ENCODE measurements at places on chromosomes 1 and 21.

- DNase-seq: no peak
These were observed 35.2 kb downstream of the SCYL3 start for GRCh38 chr1:169858467-169858866.

DNA sequence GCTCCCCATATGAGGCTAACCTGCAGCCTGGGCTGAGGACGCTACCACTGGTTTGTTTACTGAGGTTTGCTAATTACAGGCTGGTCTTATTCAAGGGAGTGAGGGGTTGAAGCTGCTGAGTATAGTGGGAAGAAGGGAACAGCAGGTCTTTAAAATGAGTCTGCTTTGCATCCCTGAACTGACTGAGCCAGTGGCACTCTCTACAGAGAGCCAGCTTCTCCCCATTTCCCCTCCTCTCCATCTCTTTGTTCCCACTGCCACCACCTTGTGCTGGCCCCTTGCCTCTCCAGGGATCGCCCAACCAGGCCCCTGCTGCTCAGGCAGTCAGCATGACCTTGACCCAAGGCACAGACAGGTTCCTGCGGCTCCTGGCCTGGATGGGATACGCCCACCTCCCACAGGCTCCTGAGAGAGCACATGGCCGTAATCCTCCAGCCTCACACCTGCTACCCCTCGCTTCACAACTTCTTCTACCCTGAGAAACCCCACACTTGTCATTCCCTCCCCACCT is 45.0 kb downstream of the IER5 start:
- DNase-seq: no peak

DNA sequence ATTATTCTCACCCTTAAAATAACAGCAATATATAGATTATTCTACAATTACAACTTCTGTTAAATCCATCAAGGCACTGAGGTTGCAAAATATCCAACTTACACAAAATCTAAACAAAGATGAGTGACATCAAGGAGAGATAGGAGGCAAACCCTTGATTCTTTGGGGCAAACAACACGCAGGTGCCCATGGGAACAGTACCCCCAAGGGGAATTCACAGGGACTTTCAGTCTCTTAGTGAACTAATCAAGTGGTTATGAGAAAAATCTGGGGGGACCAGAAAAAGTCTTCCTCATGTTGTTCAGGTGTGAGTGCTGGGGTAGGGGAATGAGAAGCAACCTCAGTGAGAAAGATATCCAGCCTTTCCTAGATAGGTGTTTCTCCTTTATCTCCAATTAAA is 1107.9 kb downstream of the PLA2G4A start:
- no peak for DNase-seq

GRCh38 chr1:95723346-95723745 is 489.3 kb downstream of the RWDD3 start:
- DNase-seq: no peak

- DNase-seq: peak; percentile 85
These were observed 45.1 kb downstream of the SLC2A1 start for GRCh38 chr1:42913426-42914091.

DNA sequence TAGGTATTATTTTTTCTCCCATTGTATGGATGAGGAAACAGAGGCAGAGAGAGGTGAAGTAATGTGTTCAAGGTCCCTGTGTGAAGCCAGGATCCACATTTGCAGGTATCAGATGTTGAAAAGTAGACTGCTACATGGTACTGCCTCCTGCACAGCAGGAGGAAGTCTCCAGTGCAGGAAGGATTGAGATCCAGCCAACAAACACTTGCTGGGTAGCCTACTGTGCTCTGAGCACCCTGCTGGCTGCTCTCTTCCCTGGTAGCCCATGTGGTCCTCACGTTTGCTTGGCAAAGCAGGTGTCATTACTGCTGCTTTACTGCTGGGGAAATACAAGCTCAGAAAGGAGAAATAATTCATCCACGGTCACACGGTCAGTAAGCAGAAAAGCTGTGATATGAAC is 21.3 kb upstream of the GRIK3 start:
- DNase-seq: no peak

DNA sequence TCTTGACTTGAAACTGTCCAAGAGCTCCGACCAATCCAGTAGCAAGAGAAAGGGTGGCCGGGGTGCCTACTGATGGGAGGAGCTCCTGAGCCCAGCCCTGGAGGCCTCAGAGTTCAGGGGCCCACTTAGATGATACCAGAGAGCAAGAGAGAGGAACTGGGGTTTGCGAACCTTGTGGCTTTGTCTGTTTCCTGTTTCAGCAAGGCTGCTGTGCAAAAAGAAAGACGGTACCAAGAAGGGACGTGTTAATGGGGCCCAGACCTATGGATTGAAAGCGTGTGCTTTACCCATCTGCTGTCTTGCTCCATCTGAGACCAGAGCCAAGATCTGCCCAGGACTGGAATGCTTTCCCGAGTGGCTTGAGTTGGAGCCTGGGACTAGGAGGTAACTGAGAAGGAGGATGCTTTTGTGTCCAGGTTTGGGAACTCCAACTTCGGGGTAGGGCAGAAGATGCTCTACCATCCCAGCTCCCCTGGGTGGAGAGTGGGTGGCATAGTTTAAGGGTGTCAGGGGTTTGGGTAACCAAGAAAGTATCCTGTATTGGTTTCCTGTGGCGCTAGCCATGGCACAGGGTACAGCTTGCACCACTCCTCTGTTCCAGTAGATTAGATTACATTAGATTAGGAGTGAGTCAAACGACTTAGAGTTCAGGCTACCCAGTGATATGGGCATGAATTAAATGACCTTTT is at the start of gene TRAF3IP3:
Gene TRAF3IP3 (plus strand): TSS at position 128 of the 689 bp plus-strand sequence. CDS start 3,987 bp downstream, outside the sequence.
- no peak for DNase-seq

DNA sequence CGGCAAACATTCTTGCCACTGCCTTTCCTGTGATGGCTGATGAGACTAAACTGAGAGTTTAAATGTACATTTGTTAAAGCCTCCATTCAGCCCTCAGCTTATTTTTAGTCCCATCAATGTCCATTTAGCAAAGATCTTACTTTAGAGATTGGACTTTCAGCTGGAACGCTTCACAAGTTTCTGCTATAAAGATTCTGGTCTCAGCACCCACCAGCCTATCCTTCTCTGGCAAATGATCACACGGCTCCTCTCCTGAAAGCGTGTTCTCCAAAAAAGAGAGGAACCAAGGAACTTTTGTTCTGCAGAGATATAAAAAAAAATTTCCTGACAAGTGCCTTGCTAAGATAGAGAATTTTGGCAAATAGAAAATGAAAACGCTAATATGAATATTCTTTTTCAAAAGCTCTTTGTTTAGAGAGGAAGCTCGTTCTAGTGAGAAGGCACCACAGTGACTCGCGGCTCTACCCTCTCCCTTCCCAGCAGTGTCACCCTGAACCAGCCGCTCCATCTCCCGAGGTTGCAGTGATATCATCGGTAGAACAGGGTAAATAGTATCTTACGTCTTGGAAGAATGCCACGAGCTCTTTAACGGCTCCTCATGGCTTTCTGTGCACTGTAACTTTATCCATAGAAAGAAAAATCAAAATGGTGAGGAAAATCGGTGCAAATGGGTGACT is 200.2 kb downstream of the APP start:
- DNase-seq: no peak

GRCh38 chr1:158833264-158833663 is 2.1 kb downstream of the MNDA start:
- DNase-seq: no peak

- DNase-seq: no peak
These were observed 38.8 kb downstream of the XCL2 start for GRCh38 chr1:168505006-168505405.

DNA sequence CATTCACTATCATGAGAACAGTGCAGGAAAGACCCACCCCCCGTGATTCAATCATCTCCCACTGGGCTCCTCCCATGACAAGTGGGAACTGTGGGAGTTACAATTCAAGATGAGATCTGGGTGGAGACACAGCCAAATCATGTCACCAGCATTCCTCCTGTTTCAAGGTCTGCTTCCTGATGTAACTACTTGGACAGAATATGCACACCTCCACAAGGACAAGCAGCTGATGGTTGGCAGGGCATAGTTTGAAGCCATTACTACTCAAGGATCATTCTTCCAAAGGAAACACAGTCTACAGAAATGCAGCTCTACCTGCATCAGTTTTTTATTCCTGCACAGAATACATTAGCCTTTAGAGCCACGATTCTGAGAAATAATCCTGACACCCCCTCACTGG is 28.5 kb upstream of the RNF2 start:
- DNase-seq: no peak

GRCh38 chr1:117084231-117084630 is 24.1 kb downstream of the TTF2 start:
- DNase-seq: no peak

DNA sequence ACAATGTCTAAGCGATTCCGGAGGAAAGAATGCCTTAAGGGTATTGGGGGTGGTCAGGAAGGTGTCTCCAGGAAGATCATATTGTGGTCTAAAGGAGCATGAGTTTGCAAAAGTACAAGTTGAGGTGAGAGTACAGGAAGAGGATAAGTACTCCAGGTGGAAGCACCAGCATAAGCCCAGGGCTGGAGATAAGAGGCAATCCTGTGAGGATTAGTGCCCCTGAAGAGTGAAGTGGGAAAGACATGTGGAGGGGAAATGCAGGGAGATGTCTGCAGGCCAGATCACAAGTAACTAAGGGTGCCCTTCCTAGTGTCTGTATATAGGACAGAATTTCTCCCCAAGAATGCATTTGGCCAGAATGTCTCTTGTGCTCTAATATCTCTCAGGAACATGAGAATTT is 188.3 kb upstream of the DPT start:
- no peak for DNase-seq

DNA sequence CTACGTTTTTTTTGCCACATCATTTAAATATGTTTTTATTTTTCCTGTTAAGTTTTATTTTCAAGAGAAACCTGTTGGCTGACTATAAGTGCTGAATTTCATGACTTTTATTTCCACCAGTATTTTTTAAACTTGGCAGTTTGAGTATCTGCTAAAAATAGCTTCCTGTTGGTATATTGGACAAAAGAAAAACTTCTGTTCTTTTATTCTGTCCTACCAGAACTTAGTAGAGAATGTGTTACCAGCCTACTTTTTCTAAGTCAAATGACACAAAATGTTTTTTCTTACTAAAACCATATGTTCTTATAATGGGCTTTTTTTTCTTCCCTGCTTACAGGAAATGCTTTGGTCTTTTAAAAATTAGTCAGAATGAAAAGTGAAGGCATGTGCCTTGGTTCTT is 7.6 kb downstream of the DR1 start:
- peak; percentile 8 for DNase-seq

- peak; percentile 84 for DNase-seq
These were observed at the start of the genes TAF5L and URB2 for GRCh38 chr1:229625915-229626831. TAF5L (minus strand) TSS chr1:229626122; CDS start chr1:229614482, 11,640 bp downstream. URB2 (plus strand) TSS chr1:229626247; CDS start chr1:229627634, 1,387 bp downstream.

DNA sequence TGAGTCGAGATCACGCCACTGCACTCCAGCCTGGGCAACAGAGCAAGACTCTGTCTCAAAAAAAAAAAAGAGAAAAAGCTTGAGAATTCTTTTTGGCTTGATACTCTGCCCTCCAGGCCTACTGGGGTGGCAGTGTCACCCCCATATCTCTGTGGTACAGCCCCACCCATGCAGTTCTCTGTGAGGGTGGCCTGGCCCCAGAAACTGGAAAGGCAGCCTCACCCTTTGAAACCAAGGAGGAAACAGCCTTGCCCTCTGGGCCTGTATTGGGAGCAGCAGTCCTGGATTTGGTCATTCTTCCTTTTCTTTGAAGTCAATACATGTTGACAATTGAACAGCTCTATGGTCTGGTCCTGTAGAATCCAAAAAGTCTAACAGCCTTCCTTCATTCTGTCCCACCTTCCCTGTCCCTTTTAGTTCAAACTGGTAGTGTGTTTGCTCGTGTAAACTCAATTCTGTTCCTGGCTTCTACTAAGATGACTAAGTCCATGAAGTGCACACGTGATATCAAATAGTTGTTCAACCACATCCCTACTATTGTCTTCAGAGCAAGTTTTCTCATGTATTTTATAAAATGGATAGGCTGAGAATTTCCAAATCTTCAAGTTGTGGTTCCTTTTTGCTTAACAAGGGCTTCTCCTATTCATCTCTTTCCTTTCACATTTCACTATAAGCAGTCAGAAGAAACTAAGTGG is 13.2 kb downstream of the ST7L start:
- no peak for DNase-seq

- DNase-seq: peak; percentile 12
These were observed 51.8 kb downstream of the KCNJ15 start for GRCh38 chr21:38308532-38309119.

GRCh38 chr1:156627313-156627880 is 8.2 kb downstream of the HAPLN2 start:
- DNase-seq: peak; percentile 57

GRCh38 chr1:48793863-48794262 is 17.2 kb upstream of the BEND5 start:
- DNase-seq: no peak

- no peak for DNase-seq
These were observed 8.9 kb downstream of the RNF187 start for GRCh38 chr1:228496084-228496483.

GRCh38 chr1:31562707-31563360 is 13.5 kb upstream of the TINAGL1 start:
- DNase-seq: peak; percentile 20

DNA sequence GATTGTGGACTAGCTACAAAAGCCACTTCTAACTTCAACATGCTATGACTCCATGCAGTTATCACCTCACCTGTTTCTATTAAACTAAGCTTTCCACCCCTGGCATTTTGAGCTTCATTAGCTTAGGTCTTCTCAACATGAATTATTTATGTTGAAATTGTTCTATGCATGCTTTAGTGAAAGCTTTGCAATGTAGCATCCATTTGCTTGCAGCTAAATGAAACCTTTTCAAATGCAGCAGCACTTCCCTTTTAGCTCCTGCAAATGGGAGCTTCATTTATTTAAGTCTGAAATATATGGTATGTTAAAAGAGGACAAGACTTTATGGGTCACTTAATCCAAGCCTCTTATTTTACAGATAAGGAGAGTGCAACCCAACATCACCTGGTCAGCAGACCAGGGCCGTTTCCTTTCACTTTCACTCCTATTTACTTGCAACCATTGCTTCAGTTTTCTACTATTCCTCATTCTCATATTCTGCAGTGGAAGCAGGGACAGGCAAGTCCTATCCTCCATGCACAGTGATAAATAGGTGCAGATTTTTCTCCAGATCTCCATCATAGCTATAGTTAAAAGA is 56.4 kb upstream of the SAMSN1 start:
- DNase-seq: no peak

DNA sequence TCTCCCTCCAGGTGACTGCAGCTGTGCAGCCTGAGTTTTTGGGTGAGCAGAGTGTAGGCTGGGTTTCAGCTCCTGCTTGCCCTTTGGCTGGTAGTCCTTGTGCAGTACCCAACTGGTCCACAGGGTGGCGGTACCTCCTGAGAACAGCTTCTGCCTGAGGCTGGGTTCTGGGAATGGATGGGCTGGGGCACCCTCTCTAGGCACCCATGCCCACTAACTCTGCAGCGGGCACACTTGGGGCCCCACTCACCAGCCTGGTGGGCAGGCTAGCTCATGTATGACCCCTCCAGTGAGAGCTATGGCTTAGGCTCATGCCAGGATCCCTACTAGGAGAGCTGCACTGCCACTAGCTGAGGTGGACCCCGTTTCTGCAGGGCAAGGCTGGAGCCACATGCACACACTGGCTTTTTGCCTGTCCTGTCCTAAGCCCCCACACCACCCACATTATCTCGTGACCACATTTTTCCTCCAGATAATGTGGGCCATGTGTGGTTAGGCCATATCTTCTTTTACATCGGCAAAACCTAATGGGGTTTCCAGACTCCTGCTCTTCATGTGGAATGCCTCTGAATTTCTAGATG is 15.5 kb upstream of the GSTM4 start:
- DNase-seq: peak; percentile 60

GRCh38 chr1:197393105-197393504 is 125.1 kb downstream of the CRB1 start:
- no peak for DNase-seq

- no peak for DNase-seq
These were observed 736.3 kb downstream of the LTN1 start for GRCh38 chr21:28256420-28256831.
